Omental fat pad (tissue), 4 donors: ENCODE measurements at places on chromosomes 6 and 20.

- peak; percentile 80 for DNase-seq
Measured at GRCh38 chr6:26045065-26045927, 41.9 kb upstream of the HFE start.

GRCh38 chr20:4871486-4871885 is 129.8 kb downstream of the SLC23A2 start:
- DNase-seq = no peak

DNA sequence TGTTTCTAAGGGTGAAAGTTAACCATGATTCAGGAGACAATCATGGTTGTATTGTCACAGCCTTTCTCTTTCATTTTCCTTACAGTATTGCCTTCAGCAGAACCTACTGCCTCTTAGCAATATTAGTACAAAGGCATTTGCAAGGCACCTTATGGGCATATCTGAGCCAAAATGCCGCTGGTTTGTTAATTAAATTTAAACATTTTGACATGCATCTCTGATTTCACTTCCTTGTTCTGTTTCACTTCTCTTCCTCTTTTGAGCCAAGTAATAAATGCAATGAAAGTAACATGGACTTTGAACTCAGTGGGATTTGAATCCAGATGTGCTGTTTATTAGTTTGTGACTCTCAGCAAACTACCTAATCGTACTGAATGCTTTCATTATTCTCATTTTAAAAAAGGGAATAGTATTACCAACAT is 467.4 kb upstream of the CITED2 start:
- DNase-seq = no peak

- DNase-seq = no peak
Measured at GRCh38 chr20:39993742-39994141, 695.3 kb downstream of the MAFB start.

DNA sequence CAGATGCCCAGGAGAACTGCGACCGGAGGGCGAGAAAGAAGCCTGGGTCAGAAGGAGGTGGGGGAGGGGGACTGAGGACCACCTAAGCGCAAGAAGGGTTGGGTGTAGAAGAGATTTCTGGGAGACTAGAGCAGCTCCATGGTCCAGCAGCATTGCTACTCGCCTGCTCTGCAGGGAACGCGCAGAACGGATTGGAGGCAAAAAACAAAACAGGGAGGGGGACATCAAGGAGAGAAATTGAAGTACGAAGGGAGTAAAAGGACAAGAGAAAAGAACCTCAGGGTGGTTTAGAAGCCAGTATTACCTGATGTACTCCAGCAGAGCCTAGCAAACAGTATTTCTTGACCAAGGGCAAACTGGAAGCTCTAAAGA is 537 bp upstream of the GABBR1 start:
- no peak for DNase-seq

- no peak for DNase-seq
Measured at GRCh38 chr20:19473922-19474286, 261.5 kb downstream of the SLC24A3 start.

- no peak for DNase-seq
Measured at GRCh38 chr20:24392612-24393011, 76.8 kb upstream of the SYNDIG1 start.

DNA sequence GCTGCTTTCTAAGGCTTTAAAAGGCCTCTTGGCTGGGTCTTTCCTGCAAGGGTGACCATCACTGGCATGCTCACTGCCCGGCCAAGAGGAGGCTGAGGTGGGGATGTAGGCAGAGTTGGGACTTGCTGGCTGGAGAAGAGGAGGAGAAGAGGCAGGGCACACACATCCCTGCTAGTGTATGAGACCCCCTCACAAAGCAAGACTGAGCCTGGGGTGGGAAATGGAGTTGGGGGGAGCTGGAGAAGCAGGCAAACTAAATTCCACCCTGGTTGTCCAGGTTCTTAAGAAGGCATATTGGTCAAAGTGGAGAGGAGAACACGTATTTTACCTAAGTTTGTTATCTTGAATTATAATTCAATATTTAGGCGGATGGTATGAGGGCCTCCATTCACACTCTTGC is 1.7 kb upstream of the KIZ start:
- no peak for DNase-seq

GRCh38 chr20:42895020-42895419 is 294.7 kb downstream of the PTPRT start:
- DNase-seq = no peak
